ENCODE measurements at places on chromosomes 1 and 21.

DNA sequence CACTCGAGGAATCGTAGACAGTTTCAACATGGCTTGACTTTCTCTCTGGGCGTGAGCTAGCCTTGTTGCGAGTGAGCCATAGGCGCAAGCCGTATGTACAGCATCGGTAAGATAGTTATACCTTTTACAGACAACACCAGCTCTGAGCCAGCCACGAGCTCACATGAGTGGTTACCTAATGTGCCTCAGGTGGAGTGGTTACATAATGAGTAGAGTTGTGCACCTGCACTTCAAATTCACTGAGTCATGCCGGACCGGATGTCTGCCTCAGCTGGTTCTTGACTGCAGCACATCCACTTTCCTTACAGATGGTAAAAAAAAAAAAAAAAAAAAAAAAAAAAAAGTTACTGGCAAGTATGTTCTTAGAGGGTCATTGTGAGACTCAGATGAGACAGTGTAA, 360.4 kb upstream of the NR5A2 start:
- no peak for DNase-seq

DNA sequence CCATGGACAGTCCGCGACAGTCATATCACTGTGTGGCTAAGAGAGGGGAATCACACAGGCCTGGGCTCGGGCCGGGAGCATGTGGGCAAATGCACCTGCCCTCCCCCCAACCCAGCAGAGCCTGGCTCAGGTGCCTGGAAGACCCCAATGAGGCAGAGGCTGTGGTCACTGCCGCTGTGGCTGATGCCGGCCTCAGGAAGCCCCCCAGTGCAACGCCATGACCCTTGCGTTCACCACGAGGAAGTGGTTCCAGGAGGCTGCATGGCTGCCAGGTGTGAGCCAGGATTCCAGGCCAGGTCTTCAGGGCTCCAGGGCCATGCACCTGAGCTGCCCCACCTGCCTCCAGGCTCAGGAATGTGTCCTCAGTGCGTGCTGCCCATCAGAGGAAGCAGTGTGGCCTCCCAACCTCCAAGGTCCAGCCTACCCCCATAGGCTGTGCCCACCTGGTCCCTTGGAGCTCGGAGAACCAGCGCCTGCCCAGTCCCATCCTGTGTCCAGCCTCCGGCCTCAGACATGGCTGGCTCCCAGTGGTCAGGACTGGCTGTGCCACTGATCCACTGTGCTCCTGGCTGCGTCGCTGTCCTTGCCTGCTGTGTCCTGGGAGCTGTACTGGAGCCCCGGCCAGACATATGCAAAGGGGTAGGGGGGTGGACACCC, 8.0 kb downstream of the ARHGEF16 start:
- DNase-seq: no peak

DNA sequence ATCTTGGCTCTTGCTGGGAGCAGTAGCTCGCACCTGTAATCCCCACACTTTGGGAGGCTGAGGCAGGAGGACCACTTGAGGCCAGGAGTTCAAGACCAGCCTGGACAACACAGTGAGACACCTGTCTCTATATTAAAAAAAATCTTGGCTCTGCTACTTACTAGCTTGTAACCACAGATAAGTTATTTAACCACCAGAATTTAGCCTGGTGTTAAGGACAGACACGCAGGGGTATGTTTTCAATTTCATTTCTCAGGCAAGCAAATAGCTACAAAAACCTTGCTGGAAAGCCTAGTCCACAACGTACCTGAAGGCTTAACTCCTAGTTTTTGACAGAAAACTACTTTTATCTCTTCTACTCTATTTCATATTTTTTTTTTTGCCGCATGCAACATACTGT, 24.8 kb upstream of the GFI1 start:
- no peak for DNase-seq

DNA sequence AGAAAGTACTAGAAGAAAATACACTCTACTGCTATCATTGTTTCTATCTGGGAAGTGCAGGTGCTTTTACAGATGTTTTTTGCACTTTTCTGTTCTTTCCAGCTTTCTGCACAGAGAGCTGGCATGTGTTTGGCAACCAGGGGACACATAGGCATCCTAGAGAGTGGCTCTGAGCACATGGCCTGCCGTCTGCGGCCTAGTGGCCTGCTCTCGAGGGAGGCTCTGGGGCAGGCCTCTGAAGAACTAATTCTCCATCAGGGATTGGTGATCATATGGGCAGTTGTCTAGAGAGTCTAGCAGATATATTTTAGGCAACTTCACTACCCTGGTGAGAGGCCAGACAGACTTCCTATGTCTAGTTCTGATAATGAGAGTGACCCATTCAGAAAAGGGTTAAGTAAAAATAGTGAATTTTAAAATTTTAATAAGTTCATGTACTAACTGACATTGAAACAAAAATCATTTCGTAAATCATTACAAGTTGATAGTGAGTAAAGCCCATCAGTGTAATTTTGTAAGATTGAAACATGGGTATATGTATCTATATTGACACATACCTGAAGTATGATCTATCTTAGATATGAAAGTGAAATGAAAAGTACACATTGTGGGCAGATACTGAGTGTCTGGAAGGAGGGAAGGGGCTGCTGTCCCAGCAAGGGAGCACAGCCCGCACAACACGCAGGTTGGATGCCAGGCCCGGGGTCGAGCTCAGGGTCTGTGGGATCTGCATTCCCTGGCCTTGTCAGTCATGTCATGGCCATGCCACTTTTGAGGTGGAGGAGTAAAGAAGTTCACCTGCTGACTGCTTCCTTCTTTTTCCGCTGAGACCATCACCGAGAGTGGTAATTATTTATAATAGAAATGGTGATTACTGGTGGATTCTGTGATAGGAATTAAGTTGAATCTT, 79.8 kb downstream of the PCBP3 start:
- no peak for DNase-seq

DNA sequence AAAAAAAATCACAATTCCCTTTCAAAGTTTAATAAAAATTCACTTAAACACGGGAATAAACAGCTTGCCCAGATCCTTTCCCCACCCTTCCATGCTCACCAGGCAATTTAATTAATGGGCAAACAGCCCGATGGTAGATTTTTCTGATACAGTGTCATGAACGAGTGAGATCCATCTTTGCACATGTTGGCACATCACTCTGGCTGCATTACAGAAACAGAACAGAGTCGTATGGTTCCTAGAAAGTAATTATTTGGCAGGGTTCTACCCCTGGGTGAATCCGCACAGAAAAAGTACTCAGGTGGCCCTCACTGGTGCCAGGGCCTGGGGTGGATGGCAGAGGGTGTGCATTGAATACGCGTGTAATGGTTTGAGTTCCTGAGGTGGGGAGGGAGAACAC, 24.6 kb upstream of the OVAAL start:
- DNase-seq: no peak

DNA sequence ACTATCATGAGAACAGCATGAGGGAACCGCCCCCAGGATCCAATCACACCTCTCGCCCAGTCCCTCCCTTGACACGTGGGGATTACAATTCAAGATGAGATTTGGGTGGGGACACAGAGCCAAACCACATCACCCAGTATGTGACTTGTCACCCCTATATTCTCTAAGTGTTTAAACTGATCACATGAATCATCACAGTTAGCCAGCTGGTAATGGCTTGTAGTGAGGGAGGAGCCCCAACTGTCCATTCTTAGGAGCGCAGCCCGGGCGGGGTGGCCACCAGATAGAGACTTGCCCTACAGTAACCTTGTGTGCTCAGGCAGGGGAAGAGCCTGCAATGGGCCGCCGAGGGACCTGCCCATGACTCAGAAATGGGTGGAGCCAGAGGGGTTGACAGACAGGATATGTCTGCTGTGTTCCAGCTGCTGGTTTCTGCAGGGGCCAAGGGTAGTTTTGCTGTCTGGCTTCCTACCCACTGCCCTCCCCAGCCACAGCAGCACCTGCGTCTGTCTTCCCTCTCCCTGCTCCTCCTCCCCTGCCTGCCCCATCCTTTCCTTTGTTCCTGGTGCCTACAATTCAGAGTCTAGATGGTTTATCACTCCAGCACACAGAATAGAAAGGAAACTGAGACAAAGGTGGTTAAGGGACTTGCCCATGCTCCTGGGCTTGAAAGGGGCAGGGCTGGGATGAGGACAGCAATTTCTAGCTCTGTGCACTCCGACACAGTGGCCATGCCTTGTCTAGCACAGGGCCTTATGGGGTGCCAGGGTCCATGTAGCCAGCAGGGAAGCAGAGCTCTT, 9.2 kb downstream of the ABCG1 start:
- DNase-seq: peak; percentile 77

- no peak for DNase-seq
These were observed 218.3 kb upstream of the HOOK1 start for GRCh38 chr1:59596432-59596831.

GRCh38 chr1:93549811-93550210, 101.9 kb downstream of the FNBP1L start:
- no peak for DNase-seq

- no peak for DNase-seq
These were observed 131.6 kb downstream of the LHX8 start for GRCh38 chr1:75265792-75266191.

- no peak for DNase-seq
These were observed 34.5 kb upstream of the GPR37L1 start for GRCh38 chr1:202088206-202088605.

DNA sequence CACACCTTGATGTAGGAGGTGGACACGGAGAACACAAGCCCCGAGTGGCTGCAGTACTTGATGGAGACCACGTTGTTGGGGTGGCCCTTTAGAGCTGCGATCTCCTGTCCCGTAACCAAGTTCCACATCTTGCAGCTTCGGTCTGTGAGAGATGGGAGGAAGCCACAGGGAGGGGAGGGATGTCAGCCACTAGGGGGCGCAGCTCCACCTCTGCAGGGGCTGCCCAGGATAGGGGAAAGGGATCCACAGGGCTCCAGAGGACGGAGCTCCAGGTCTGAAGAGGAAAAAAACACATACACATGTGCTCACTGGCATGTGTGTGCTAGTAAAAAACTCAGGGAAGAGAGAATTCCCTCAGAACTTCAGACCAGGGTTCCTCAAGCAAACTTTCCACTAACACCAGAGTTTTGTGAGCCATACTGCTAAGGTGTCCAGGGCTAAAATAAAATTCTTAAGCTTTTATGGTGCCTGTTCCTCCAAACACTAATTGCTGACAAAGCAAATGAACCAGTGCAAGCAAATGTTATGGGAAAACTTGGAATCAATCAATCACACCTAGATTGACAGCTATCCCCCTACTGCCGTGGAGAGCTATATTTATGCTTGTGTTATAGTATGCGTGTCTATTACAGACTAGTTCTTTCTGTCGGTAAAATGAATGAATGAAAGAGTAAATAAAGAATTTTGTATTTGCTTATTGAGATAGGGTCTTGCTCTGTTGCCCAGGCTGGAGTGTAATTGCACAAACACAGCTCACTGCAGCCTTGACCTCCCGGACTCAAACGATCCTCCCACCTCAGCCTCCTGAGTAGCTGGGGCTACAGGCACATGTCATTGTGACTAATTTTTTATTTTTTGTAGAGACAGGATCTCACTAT, 43.7 kb downstream of the KIF21B start:
- no peak for DNase-seq

GRCh38 chr1:21188235-21188634, 11.5 kb upstream of the EIF4G3 start:
- no peak for DNase-seq

DNA sequence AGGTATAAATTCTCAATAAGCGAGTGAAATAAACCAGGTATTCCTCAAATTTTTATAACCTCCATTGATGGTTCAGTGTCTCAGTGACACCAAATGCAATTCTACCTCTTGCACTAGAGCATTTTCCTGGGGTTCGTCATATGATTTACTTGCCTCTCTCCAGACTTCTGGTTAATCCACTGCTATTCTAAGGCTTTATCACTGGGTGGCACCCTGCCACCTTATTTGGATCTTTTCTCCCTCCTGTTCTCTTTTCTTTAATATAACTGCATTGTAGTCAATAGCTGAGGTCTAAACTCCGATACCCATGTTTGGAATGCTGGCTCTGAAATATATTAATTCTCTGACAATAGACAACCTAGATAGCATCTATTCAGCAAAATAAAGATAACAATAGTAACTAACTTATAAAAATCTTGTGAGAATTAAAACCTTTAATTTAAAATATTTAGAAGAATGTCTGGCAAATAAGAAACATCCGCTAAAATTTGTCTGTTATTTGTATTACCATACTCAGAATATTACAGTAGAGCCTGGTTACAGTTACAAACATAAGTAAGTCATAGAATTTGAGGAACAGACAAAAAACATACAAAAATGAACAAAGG, 436.4 kb downstream of the PLA2G4A start:
- DNase-seq: no peak

- no peak for DNase-seq
These were observed 9.7 kb upstream of the STX12 start for GRCh38 chr1:27763358-27763757.

GRCh38 chr1:8631163-8631562, 186.3 kb downstream of the RERE start:
- no peak for DNase-seq

- DNase-seq: no peak
These were observed 129.2 kb downstream of the CYYR1 start for GRCh38 chr21:26443867-26444266.

DNA sequence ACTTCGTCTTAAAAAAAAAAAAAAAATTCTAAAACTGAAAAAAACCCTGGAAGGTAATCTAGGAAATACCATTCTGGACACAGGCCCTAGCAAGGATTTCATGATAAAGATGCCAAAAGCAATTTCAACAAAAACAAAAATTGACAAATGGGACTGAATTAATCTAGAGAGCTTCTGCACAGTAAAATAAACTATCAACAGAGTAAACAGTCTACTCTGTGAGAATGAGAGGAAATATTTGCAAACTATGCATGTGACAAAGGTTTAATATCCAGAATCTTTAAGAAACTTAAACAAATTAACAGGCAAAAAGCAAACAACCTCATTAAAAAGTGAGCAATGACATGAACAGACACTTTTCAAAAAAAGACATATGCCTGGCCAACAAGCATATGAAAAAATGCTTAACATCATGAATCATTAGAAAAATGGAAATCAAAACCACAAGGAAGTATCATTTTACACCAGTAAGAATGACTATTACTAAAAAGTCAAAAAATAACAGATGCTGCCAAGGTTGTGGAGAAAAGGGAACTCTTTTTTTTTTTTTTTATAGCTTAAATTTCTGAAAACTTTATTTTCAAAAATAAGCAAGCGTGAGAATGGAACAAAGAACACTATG, 29.4 kb upstream of the RNPC3 start:
- DNase-seq: no peak

DNA sequence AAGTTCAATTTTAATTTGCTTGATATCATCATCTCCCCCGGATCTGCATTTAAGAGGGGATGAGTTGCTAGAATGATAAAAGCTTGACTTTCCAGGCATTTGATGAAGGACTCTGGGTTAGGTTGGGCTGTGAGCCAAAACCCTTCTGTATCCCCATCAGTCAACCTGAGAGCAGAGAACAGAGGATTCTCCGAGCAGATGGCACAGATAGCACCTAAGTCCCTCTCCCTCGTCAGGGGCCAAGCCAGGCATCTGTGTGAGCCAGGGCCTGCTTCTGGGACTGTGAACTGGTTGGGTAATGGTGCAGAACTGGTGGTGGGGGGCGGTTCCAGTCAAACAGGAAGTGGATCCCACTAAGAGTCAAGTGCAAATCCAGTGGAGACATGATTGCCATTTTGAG, 205.8 kb downstream of the TNR start:
- DNase-seq: no peak

GRCh38 chr1:184145083-184145482, 93.6 kb downstream of the TSEN15 start:
- no peak for DNase-seq
